ENCODE measurements at places on chromosomes 1 and 21. TPM values are rescaled to one million over a fixed set of nuclear protein-coding genes. Genes with fewer than 3 reads are reported as not detected.
A peak's percentile ranks its signal among the peaks of the same experiment; 100 is the strongest.

DNA sequence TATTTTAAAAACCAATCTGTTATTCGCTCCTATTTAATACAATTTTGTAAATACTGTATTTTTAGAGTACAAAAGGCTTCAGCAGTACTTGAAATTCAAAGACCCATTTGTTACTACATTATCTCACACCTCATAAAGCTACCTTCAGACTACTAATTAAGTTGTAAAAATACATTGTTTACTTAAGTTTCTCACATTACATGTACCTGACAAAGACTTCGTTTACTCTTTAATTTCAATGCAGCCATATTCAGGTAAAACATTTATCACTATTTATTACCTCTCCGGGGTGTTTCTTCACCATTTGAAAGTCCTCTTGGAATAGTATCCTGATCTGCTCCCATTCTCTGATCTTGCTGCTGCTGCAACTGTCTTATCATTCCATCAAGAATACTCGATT lies 55.2 kb downstream of the BRWD1 start:
- no peak overlapping the region for H3K4me3 ChIP-seq
- no peak for DNase-seq
- no peaks in the 10 kb centered on the region for H3K4me1 ChIP-seq
- no peaks in the 10 kb centered on the region for H3K27me3 ChIP-seq

DNA sequence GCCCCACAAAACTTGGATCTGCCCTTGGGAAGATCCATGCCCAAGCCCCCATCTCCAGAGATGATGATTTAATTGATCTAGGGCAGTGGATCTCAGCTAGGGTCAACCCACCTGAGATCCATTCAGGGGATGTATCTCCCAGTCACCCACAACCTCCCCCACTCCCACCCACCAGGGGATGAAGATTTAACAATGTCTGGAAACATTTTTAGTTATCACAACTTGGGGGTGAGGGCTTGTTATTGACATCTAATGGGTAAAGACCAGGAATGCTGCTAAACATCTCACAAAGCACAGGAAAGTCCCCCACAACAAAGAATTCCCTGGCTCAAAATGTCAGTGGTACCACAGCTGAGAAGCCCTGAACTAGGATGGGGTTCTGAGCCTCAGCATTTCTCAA lies 45.0 kb upstream of the LPGAT1 start:
- no peaks in the 10 kb centered on the region for H3K36me3 ChIP-seq
- no peak overlapping the region for H3K27ac ChIP-seq
- H3K4me3 ChIP-seq = no peak overlapping the region
- no peak for DNase-seq

- no peaks in the 10 kb centered on the region for H3K36me3 ChIP-seq
- peaks cover 15% of the 10 kb centered on the region for H3K27me3 ChIP-seq
- no peak overlapping the region for H3K4me3 ChIP-seq
- H3K4me1 ChIP-seq = no peaks in the 10 kb centered on the region
- no peak overlapping the region for H3K27ac ChIP-seq
- DNase-seq = no peak
These were observed 87.8 kb upstream of the ATF3 start for GRCh38 chr1:212520746-212521145.

- DNase-seq = no peak
- H3K36me3 ChIP-seq = no peaks in the 10 kb centered on the region
- H3K4me3 ChIP-seq = peak overlapping the region; percentile 6
- H3K4me1 ChIP-seq = peaks cover 37% of the 10 kb centered on the region
- peak overlapping the region; percentile 82 for H3K27ac ChIP-seq
These were observed 177.3 kb upstream of the CAMK1G start for GRCh38 chr1:209406168-209406567.

GRCh38 chr1:209048941-209049669 lies 534.4 kb upstream of the CAMK1G start:
- no peak overlapping the region for H3K27ac ChIP-seq
- H3K36me3 ChIP-seq = no peaks in the 10 kb centered on the region
- peaks cover 4% of the 10 kb centered on the region for H3K4me1 ChIP-seq
- peaks cover 15% of the 10 kb centered on the region for H3K27me3 ChIP-seq

- no peak overlapping the region for H3K4me3 ChIP-seq
- H3K27ac ChIP-seq = no peak overlapping the region
- H3K4me1 ChIP-seq = peaks cover 1% of the 10 kb centered on the region
- DNase-seq = no peak
- H3K36me3 ChIP-seq = no peaks in the 10 kb centered on the region
These were observed 39.4 kb upstream of the CCDC27 start for GRCh38 chr1:3712573-3713535.

Gene MACO1
- 8.9 TPM for total RNA-seq

Gene SERTAD4
- 1.6 TPM for total RNA-seq

Gene KDF1
- total RNA-seq = 18.0 TPM

Gene CAMK1G
- 2.8 TPM for total RNA-seq
